ENCODE measurements at places on chromosomes 1 and 21.

DNA sequence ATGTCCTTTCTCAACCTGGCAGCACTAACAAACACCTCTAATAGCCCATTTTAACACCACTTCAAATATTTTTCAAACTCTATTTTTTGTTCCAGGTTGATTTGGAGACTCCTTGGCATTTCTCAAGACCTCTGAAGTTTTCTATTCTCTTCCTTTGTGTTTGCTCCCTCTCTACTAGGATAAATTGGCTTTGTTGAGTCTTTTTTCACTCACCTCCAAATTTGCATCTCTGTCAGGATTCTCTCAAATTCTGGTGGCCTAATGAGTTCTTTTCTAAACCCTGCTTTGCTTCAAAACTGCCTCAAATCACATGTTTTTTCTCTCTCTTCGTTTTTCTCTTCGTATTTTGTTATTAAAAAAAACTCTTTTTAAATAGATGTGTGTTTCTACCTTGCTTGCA is 582.2 kb upstream of the ADGRL4 start:
- no peak for DNase-seq

DNA sequence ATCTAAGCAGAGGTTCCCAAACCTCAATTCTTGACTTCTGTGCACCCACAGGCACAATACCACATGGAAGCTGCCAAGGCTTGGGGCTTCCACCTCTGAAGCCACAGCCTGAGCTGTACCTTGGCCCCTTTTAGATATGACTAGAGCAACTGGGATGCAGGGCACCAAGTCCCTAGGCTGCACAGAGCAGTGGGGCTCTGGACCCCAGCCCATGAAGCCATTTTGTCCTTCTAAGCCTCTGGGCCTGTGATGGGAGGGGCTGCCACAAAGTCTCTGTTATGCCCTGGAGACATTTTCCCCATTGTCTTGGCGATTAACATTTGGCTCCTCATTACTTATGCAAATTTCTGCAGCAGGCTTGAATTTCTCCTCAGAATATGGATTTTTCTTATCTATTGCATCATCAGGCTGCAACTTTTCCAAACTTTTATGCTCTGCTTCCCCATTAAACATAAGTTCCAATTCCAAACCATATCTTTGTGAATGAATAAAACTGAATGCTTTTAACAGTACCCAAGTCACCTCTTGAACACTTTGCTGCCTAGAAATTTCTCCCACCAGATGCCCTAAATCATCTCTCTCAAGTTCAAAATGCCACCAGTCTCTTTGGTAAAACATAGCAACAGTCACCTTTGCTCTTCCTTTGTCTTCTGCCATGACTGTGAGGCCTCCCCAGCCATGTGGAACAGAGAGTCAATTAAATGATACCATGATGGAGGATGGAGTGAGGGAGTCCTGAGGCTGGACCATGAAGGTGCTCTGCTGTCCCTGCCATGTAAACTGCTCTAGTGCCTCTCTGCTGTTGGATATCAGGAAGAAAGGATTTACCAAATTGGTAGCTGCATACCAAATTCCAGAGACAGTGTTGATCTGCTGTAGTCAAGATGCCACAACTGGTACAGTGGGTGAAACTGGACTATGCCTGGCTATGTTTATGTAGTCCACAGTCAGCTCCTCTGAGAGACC is 37.6 kb downstream of the RUNX3 start:
- no peak for DNase-seq

- DNase-seq = peak; percentile 93
Measured at GRCh38 chr1:152048416-152049009, 11.7 kb upstream of the S100A11 start.

- no peak for DNase-seq
Measured at GRCh38 chr1:248813546-248813945, 12.2 kb downstream of the SH3BP5L start.

GRCh38 chr1:157562515-157562914 is 10.2 kb upstream of the FCRL5 start:
- no peak for DNase-seq

DNA sequence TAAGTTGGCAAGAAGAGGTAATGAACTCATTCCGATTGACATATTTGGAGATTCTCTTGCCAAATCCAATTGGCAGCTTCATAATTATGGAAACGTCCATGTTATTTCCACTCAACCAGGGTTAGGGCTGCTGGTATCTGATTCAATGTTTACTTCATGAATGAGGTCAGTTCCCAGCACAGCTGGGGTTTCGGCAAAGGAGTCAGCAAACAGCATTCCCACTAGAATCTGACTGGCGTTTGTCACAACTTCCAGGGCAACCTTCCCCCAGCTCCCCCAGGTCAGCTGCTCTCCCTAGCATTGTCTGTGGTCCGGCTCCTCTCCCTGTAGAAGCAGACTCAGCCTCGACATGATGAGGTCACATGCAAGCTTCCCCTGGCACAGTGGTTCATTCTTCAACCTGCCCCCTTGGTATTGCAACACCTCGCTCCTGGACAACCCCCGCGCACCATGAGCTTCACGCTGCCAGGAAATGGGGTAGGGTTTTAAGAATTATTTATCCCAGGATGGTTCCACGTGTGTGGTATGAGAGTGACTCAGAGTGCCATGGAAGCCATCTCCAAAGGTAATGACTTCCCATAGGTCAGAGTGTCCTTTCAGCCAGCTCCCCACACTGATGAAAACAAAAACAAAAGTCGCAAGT is 100.7 kb upstream of the SLC25A33 start:
- DNase-seq = peak; percentile 3

- no peak for DNase-seq
Measured at GRCh38 chr1:86184426-86184825, 27.9 kb upstream of the COL24A1 start.

DNA sequence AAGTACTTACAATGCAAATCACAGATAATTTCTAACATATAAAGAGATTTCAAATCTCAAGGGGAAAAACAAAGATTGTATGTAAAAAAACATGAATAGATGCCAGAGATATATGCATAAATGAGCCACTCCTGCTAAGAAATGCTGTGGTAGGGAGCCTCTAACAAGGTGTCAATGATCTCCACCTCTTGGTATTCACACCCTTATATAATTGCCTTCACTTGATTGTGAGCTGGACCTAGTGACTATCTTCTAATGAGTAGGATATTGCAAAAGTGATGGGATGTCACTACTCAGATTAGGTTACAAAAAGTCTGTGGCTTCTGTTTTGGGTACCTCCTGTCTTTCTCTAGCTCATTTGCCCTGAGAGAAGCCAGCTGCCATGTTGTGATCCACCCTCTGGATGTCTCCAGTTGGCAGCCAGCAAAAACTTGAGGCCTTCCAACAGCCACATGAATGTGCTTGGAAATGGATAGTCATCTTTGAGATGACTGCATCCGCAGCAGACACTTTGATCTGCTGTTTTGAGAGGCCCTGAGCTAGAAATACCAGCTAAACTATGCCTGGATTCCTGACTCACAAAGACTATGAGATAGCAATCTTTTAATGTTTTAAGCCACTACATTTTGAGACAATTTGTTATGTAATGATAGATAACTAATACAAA is 196.1 kb upstream of the FGGY start:
- no peak for DNase-seq

- no peak for DNase-seq
Measured at GRCh38 chr1:47780469-47780995, 216.7 kb downstream of the TRABD2B start.

- DNase-seq = peak; percentile 13
Measured at GRCh38 chr1:214332946-214333798, 52.2 kb downstream of the SMYD2 start.

GRCh38 chr1:196558411-196558810 is 49.8 kb downstream of the KCNT2 start:
- no peak for DNase-seq

GRCh38 chr1:111792249-111792648 is 36.5 kb downstream of the DDX20 start:
- no peak for DNase-seq

DNA sequence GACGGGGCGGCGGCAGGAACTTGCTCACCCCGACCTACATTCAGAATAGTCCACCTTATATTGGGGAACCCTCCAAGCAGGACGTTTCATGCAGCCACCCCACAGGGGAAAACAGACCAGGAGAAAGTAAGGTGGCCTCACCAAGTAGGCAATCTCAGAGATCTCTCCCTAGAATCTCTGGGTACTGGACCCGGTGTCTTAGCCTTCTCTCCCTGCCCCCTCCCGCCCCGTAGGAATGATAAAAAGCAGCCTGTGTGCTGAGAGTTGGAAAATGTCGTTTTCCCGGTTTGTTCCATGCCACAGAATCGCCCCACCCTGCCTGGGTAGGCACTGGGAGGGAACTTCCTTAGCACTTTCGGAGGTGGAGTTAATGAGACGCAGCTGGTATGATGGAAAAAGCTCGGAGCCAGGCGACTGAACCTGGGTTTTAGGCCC is 789 bp upstream of the PTPN14 start:
- no peak for DNase-seq

DNA sequence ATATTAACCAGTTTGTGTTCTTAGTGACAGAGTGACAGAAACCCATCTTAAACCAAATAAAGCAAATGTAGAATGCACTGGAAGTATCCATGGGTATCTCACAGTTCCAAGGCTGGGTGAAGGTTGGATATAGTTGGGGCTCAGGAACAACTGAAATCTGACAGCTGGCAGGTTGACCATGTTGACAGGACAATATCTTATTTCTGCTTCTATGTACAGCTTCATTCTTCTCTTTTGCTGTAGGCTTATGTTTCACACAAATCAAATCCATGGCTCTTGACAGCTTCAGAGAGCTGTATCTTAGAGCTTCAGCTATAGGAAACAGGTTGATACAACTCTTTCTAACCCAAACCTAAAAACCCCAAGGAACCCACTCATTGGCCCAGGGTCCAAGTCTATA is 34.3 kb upstream of the FGGY start:
- DNase-seq = no peak

GRCh38 chr1:48761986-48762385 is 14.7 kb downstream of the BEND5 start:
- no peak for DNase-seq

GRCh38 chr1:201625851-201626251 is 86.9 kb downstream of the NAV1 start:
- DNase-seq = no peak

- DNase-seq = no peak
Measured at GRCh38 chr1:47187926-47188250, 1.9 kb downstream of the PDZK1IP1 start.

- DNase-seq = no peak
Measured at GRCh38 chr21:41245509-41246135, 71.0 kb upstream of the FAM3B start.

- no peak for DNase-seq
Measured at GRCh38 chr1:34712007-34712688, 42.7 kb upstream of the GJB5 start.

GRCh38 chr21:45330075-45330781 is 42.5 kb upstream of the POFUT2 start:
- no peak for DNase-seq

DNA sequence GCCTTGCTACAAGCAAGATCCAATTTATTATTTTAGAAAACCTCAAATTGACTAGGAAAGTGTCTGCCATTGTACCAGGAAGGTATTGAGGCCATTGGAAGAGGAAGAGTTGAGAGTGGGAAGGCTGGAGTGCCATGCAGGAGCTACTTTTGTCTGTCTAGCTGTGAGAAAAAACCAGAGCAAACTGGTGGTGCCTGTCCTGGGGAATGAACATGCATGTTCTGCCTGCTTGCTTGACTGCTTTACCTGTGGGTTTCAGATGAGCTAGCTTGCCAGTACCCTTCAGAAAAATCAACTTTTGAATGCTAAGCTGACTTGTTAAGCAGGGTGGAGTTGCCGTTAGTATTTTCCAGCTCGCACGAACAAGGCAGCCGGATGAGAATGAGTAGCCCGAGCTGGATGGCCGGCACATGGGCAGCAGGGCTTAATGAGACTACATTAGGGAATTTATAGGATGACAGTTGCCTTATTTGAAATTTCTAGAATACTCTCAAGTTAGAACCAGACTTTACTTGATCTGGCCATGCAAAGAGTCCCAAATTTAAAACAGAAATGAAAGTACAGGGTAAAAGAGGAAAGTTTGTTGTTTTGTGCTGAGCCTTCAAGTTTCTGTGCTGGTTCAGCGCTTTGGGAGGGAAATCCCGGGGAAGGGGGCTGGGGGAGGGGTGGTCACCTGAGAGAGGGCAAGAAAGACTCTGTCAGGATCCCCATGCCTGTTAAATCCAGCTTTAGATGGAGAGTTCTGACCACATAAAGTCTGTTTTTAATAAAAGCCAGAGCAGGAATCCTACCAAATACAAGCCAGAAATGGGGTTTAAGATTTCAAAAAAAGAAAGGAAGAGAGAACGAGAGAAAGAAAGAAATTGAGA is 29.6 kb upstream of the C1orf105 start:
- no peak for DNase-seq

GRCh38 chr1:68969441-68969840 is 472.6 kb upstream of the DEPDC1 start:
- DNase-seq = no peak

DNA sequence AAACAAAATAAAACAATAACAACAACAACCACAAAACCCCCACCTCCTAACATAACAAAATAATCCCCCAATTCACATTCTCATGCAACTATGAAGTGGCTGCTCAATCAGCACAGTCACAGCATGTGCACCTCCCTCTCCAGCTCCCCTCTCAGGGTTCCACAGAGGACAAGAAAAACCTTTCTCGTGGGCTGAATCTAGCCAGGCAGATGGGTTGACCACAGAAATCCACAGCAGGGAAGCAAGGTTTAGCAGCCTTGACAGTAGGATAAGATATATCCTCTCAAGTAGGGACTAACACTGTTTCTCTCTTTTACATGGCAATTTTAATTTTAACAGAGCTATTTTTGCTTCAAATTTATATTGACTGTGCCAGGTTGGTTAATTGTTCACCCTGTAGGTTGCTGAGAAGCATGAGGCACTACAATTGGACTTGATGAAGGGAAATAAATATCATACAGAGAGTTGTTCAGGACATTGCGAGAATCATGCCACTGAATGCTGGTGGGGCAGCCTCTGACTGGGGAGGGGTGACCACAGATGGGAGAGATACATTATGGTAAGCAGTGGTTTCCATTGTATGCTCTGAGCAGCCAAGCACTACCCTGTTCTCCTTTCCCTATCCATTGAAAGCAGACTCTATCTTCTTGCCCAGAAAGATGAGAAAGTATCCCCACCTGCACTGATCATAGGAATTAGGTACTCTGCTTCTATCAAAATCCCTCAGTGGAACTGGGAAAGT is 535.1 kb downstream of the DPYD start:
- DNase-seq = no peak

- DNase-seq = no peak
Measured at GRCh38 chr1:31704271-31705079, 658 bp upstream of the COL16A1 start.

- no peak for DNase-seq
Measured at GRCh38 chr1:163054181-163054591, 15.0 kb upstream of the RGS4 start.

All from CD14-positive monocyte (primary cell).